NCI-H510A treated with DMSO at 0.1 percent for 48 hours (cell line): ENCODE measurements at places on chromosomes 1 and 21.

- no peak for DNase-seq
Measured at GRCh38 chr1:210743038-210743437, 390.9 kb downstream of the KCNH1 start.

- no peak for DNase-seq
Measured at GRCh38 chr1:206504363-206504713, 3.0 kb upstream of the RASSF5 start.

GRCh38 chr1:13495186-13495585 is 18.6 kb downstream of the LRRC38 start:
- no peak for DNase-seq

DNA sequence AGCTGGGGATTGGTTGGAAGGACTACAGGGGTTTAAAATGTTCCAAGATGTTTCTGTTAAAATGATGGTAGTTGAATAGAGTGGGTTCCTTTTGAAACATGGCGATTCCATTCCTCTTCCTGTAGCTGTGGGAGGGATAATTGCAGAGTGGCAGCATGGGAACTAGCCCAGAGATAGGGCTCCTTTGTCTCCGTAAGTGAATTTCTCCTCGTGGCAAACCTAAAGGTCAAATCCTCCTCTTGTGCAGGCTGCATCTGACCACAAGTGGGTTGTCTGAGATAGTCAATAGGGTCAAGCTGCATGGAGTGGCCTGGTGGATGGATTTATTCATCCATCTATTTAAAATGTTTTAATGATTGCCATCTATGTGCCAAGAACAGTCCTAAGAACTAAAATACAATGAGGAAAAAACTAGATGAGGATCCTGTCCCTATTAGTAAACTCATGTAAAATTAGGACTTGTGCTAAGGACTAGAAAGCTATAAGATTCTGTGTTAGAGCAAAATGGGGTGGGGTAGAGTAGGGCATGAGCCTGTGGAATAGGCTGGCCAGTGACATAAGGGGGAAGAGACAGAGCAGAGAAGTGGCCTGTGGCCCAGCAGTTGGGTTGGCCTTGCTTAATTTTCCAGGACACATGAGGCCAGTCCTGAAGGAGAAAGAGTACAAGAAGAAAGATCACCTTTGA is 89.1 kb upstream of the IVNS1ABP start:
- no peak for DNase-seq

- DNase-seq = no peak
Measured at GRCh38 chr1:217969428-217969827, 315.7 kb upstream of the RRP15 start.

DNA sequence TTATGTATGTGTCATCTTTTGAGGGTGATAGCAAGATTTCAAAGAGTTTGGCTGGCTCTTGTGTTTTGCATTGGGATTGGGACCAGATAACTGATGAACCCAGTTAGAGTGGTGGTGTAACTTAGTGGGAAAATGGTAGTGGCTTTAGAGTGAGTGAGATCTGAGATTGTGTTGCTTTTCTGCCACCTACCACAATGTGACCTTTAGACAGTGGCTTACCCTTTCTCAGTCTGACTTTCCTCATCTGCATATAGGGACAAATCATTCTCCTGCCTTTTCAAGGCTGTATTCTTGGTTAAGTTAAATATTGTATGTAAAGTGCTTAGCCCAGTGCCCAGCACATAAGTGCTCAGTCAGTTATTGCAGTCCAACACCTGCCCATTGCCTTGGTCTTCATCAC is 31.3 kb downstream of the CENPF start:
- DNase-seq = no peak

GRCh38 chr1:45272913-45273371 is 53.8 kb upstream of the HPDL start:
- DNase-seq = no peak

DNA sequence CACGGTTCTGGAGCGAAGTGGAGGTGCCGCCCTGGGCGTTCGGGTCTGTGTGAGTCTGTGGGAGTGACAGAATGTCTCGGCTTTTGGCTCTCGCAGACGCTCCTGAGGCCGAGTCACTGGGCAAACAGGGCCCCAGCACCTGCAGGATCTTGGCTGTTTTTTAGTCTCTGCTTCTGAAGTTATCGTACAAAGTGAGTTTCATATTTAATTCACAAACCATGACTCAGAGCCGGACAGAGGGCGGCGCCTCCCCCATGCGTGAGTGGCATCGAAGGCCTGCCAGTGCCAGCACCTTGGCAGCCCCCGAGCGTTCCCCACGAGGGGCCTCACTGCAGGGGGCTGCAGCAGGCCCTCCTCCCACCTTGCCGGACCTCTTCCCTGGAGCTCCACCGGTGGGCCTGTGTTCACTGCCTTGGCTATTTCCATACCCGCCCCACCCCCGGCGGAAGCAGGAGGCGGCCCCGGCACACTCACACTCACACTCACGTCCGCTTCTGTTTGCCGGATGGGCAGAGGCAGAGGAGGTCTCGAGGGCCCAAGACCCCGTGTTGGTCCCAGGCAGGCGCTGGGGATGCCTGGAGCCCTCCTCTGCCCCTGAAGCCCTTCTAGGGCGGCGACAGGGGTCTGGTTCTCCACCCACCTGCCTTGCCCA is 56.3 kb downstream of the MORN1 start:
- DNase-seq = no peak

DNA sequence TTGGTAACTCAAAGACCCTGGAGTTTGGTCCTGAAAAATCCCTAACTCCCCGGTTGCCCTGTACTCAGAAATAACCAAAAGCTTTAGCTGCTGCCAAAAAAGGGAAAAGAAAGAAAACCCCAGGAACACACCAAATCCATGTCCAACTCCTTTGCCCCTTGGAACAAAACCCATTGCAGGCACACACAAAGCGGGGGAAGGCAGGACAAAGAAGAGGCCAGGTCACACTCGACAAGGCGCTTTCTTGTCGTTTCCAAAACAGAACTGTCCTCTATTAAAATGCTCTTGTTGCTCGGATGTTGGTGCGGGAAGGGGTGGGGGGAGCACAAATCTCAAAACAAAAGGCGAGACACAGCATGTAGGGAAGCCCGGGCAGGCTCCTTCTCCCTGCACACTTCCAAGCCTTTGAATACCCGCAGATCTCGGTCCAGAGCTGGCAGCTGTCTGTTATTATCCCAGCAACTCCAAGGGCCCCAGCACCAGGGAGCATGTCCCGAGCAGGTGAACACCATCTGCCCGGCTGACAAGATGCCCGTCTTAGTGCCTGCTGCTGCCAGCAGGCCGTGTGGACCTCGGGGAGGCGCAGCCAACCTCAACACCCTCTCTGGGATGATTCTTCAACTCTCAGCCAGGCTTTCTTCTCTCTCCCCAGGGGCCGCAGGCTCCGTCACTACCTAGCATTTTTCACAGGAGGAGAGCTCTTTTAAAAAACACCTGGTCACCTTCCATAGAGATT is 96.4 kb downstream of the SSBP3 start:
- DNase-seq = peak; percentile 55
